Liver (tissue), 10 donors: ENCODE measurements at places on chromosomes 7 and 10. TPM values are rescaled to one million over a fixed set of nuclear protein-coding genes. Genes with fewer than 3 reads are reported as not detected.

- no peak for DNase-seq
These were observed 2.7 kb downstream of the SNX13 start for GRCh38 chr7:17937506-17938120.

- DNase-seq: no peak
These were observed 8.8 kb upstream of the ATRNL1 start for GRCh38 chr10:115084277-115084850.

DNA sequence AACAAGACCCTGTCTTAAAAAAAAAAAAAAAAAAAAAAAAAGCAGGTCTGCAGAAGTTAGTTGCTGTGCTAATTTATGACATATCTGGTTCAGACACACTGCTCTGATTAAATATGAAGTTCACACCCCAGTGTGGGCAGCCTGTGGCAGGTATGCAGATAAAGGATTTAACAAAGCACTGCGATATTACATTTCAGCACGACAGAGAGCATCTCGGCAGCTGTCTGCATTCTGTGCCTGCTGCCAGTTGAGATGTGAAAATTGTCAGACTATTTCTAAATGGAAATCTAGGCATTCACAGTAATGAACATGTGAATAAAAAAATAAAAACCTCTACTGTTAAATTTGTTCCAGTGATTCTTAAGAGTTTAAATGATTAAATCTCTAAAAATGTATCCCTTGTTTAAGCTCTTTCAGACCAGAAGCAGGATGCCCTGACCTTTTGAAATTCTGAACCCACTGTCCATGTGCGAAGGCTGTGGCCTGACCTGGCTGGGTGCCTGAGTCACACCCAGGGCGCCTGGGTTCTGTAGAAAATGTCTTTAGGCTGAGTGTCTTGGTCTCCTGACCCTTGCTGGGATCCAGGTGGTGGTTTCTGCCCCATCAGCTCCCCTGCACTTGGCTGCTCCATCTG, 272.9 kb downstream of the WDR37 start:
- DNase-seq: no peak

DNA sequence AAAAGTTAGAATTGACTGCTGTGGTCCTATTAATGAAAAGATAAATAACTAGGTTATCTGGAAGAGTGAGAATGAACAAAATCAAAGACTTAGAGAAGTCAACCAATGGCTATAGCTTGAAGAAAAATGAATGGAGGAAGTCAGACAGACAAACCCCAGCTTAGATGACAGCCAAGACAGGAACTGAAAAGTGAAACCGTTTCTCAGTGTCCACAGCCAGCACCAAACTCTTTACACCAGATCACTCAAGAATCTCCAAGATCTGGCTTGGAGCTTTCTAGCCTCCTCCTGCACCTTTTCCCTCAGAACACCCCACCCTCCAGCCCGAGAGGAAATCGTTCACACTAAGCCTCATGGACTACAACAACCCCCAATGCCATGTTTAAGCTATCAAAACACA, 167.0 kb downstream of the SFMBT2 start:
- no peak for DNase-seq

Gene SOSTDC1
- not detected for total RNA-seq

Gene IKZF1
- total RNA-seq: 9.8 TPM

Gene ZNF273
- 0.92 TPM for total RNA-seq

- no peak for DNase-seq
These were observed 537.4 kb upstream of the SORCS1 start for GRCh38 chr10:107701943-107702342.

Gene LIPF
- total RNA-seq: not detected

DNA sequence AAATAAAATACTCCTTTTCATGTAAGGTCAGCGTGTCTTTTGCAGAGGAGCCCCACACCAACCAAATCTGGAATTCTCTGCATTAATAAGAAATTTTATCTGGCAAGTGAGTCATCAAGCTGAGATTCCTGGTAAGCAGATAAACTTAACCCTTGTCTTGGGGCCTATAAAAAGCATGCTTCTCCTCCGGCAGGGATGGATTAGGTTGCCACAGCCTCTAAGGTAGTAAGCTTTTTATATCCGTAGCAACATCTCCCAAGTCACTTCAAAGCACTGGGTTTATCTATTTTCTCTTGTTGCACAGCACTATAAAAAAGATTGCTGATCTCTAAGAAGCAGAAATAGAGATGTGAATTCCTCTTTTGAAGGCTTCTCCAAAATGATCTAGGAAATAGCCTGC, 202.8 kb upstream of the NOBOX start:
- DNase-seq: no peak

Gene TMEM72
- total RNA-seq: not detected

Gene LRGUK
- total RNA-seq: 0.09 TPM

GRCh38 chr7:115123441-115123840, 201.5 kb downstream of the MDFIC start:
- no peak for DNase-seq

DNA sequence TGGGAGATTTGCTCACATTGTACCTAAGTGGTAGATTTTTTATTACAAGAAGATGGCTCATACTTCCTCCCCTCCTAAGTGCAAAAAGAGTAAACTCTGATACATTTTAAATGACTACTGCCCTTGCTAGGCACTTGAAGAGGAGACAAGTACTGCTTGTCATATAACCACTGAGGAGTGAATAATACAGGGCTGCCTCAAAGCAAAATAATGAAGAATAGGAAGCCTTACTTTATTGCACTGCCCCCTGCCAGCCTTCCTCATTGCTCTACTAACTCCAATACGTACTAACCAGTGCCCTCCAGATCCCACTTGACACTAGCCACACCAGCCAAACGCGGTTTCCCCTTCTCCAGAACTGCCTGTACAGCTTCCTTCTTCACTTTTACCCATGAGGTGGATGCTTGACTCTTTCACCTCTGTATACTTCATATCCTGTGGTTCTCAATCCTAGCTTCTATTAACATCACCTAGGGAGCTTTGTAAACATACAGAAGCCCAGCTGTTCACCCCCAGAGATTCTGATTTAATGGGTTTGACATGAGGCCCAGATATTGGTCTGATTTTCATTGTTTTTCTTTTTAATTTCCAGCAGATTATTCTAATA, 11.7 kb upstream of the MTERF1 start:
- DNase-seq: no peak

DNA sequence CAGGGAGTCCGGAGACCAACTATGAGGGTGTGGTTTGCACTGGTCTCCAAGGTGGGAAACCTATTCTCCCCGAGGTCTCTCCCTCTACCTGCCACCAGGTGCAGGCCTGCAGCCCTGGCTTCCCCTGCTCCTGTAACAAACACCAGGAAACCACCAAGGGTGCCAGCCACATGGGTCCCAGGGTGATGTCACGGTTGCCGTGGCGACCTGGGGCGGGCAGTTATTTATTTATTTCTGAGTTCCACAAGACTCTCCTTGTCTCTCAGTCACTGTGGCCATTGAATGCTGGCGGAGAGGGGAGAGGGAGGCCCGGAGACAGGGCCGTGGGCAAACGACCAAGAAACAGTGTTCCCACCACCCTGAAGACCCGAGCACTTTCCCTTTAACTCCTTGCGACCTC, 27.0 kb downstream of the MMD2 start:
- DNase-seq: no peak

DNA sequence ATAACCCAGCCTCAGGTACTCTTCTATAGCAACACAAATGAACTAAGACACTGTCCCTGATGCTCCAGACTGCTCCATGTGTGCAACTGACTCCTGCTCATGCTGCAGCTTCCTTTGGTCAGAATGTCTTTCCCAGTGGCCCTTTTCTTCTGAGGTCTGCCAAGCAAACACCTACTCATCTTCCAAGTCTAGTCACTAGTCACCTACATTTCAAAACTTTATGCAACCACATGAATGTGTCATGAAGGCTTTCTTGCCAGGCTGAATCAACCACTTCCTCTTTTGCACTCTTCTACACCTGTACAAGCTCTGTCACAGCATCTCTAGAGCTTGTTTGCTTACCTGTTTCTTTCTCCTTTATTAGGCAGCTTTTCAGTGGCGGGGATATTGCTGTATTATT, 75.8 kb downstream of the LSMEM1 start:
- no peak for DNase-seq

Gene BLNK
- total RNA-seq: 3.3 TPM

DNA sequence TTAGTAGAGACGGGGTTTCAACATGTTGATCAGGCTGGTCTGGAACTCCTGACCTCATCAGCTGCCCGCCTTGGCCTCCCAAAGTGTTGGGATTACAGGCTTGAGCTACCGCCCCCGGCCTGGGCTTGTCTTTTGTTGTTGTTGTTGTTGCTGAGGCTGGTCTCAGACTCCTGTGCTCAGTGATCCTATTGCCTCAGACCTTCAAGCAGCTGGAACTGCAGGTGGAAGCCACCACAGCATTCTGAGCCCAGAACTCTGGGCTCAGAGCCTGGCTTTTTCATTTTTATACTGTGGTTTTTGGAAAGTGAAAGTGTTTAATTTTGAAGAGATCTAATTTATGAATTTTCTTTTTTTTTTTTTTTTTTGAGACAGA, 16.2 kb upstream of the DNAJB6 start:
- DNase-seq: no peak

DNA sequence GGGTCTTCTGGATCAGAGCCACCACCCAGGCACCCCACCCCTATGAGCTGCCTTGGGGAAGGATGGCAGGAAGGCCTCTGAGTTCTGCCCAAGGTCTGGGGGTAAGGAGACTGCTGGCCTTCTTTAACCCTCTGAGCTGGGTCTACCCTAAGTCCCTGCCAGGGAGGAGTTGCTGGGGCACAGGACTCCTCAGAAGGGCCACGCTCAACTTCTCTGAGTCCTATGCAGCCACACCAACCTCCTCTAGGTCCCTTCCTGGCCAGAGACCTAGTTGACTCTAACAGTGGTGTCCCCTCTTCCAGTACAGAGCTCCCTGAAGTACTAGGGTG, 2.6 kb upstream of the NEURL1 start:
- DNase-seq: no peak

- no peak for DNase-seq
These were observed 12.9 kb downstream of the CDH23 start for GRCh38 chr10:71409516-71410104.

DNA sequence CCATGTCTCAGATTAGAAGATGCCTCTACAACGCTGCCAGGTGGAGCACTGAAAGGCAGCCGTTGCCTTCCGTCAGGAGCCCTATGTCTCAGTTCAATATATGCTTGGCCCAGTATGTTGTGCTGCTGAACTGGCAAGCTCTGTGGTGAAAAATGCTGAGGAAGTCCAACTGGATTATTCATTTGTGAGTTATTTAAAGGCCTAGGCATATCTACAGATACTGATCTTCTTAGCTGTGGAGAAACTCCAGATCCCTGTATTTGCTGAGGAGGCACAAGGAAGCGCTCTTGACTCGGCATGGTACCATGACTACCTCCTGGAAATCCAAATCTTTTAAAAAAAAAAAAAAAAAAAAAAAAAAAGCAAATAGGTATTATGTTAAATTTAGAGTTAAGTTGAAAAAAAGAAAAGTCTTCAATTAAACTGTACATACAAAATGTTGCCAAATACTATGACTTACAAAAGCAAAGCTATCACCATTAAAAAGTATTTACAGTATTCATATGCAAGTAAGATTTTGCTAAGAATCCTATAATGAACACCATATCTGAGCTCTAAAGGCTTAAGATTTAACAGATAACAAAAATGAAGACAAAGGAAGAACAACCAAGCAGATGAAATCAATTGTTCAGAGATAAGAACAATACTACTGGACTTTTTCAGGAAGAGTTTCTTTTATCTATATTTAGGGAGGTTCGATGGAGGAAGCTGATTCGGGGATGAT, 152.4 kb downstream of the GALNT11 start:
- DNase-seq: no peak

DNA sequence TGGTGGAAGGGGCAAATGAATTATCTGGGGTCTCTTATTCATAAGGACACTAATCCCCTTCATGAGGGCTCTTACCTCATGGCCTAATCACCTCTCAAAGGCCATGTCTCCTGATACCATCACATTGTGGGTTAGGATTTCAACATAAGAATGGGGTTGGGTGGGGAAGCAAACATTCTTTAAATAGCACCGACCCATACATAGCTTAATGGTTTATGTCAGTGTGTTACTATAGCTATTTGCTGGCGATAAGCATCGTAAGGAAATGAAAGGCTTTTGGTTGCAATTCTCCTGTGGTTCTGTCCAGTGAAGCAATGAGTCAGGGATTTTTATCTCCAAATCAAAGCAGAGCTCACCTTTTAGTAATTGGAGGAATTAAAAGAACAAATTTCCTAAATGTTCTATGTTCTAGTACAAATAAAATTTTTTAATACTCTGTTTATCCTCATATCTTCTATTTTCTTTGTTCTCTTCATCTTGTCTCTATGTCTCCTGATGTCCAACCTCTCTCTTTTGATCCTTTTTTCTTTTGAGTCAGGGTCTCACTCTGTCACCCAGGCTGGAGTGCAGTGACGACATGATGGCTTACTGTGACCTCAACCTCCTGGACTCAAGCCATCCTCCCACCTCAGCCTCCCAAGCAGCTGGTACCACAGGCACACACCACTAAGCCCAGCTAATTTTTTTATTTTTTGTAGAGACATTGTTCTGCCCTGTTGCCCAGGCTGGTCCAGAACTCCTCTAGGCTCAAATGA, 57.0 kb upstream of the GLCCI1 start:
- DNase-seq: no peak

Gene TMEM254
- 10.0 TPM for total RNA-seq

- no peak for DNase-seq
These were observed 194.0 kb downstream of the CFTR start for GRCh38 chr7:117673839-117674238.

DNA sequence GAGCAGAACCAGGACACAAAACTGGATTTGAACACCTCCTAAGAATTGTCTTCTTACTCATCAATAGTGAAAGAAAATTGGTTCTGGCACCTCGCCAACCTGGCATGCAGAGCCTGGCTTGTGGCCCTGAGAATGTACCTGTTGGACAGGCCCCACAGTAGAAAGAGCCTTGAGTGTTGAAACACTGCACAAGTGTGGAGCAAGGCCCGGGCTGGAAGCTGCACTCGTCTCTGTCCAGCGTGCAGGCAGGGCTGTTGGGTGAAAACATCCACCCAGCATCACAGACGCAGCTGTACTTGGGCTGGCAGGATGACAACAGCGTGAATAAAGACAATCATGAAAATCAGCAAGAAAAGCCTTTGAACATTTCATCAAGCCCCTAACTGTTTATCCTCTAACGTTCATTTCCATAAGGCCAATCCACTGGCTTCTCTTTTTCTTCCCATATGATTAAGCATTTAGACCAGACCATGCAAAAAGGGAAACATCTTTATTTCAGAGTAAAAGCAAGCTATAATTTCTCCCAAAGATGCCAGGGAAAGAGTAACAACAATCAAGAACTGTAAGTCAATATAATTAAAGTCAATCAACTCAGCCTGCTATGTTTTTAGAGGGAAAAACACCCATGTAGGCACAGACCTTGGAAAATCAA, 15.6 kb downstream of the CUBN start:
- DNase-seq: no peak
